ENCODE measurements at places on chromosomes 12 and 14.

GRCh38 chr12:21725731-21726130 is 48.8 kb downstream of the KCNJ8 start:
- no peaks in the 10 kb centered on the region for H3K4me1 ChIP-seq
- DNase-seq: no peak

- H3K36me3 ChIP-seq: no peaks in the 10 kb centered on the region
- H3K4me1 ChIP-seq: no peaks in the 10 kb centered on the region
- H3K27me3 ChIP-seq: no peaks in the 10 kb centered on the region
- H3K27ac ChIP-seq: no peak overlapping the region
- H3K4me3 ChIP-seq: peak overlapping the region; percentile 61
These were observed 15.8 kb upstream of the ANKRD9 start for GRCh38 chr14:102525219-102525928.

DNA sequence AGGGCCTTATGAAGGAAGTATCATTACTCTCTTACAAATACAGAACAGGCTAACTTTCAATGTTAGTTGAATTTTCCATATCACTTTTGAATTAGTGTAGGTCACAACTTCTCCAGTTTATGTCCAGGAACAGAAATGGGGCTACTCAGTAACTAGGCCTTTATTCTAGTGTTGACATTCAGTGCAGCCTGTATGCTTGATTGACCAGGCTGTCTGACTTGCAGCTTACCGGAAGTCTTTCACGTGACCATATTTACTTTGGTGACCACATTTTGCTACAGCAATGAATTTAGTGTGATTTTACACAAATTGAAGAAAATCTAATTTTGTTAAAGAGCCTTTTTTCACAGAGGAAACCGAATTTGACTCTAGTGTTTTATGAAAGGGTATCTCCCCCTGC is 12.4 kb downstream of the MTERF2 start:
- no peak overlapping the region for H3K4me3 ChIP-seq
- H3K27ac ChIP-seq: no peak overlapping the region
- H3K4me1 ChIP-seq: no peaks in the 10 kb centered on the region

DNA sequence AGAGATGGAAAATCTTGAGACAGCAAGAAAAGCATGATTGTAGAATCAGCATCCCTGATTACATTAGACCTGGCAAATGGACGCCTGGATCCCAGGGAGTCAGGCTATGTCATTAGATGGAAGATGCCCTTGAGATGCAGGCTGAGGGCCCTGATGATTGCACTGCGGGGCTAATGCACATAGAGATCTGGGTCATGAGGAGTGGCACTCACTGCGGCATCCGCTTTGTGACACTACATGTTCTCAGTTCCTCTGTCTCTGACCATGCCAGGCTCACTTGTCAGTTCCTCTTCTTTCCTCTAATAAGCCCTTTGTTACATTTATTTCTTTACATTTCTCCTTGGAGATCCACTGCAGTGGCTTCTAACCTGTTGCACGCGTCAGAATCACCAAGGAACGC is 70.1 kb upstream of the GPATCH2L start:
- no peak overlapping the region for H3K4me3 ChIP-seq
- H3K27ac ChIP-seq: no peak overlapping the region

- no peaks in the 10 kb centered on the region for H3K36me3 ChIP-seq
- no peak for DNase-seq
- H3K4me1 ChIP-seq: peaks cover 4% of the 10 kb centered on the region
- no peak overlapping the region for H3K4me3 ChIP-seq
These were observed 28.1 kb downstream of the ANO6 start for GRCh38 chr12:45243963-45244362.

Measured in neuronal stem cell (in vitro differentiated cells).